Stomach (tissue), 19 donors: ENCODE measurements at places on chromosomes 7 and 10.

- H3K4me1 ChIP-seq: peaks cover 49% of the 10 kb centered on the region
- H3K4me3 ChIP-seq: no peak overlapping the region
- H3K27me3 ChIP-seq: no peaks in the 10 kb centered on the region
- no peak overlapping the region for H3K27ac ChIP-seq
These were observed 23.8 kb downstream of the CYTH3 start for GRCh38 chr7:6248581-6248980.

DNA sequence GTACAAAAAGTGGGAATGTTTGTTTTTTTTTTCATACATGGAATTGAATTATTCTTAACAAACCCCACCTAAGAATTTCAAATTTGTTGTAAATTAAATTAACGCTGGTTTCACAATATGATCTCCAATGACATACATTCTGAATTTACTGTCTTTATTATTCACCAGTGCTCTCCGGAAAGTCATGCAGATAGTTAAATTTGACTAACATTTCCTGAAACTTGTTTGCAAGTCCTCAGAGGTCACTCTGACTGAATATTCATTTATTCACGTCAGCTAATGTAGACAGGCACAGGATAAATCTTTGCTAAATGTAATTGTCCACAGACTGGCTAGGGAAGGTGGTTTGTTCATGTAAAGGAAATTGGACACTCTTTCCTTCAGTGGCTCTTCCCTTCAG is 730.4 kb downstream of the PHTF2 start:
- no peak overlapping the region for H3K27ac ChIP-seq
- H3K4me3 ChIP-seq: no peak overlapping the region
- no peaks in the 10 kb centered on the region for H3K4me1 ChIP-seq
- no peaks in the 10 kb centered on the region for H3K36me3 ChIP-seq

- H3K27me3 ChIP-seq: no peaks in the 10 kb centered on the region
- no peak for DNase-seq
- peaks cover 59% of the 10 kb centered on the region for H3K36me3 ChIP-seq
- peak overlapping the region; percentile 39 for H3K4me3 ChIP-seq
These were observed 155.9 kb downstream of the ARID5B start for GRCh38 chr10:62057359-62057758.

GRCh38 chr7:114414156-114415063 is at the start of gene FOXP2:
Gene FOXP2 (plus strand): TSS chr7:114414815. CDS start chr7:114426512, 11,697 bp downstream.
- H3K4me1 ChIP-seq: peaks cover 33% of the 10 kb centered on the region
- H3K4me3 ChIP-seq: peak within 1 kb of the TSS; percentile 35
- H3K27ac ChIP-seq: peak within 1 kb of the TSS; percentile 73
- H3K27me3 ChIP-seq: no peaks in the 10 kb centered on the region
- peak; percentile 79 for DNase-seq
